Stimulated activated naive CD4-positive, alpha-beta T cell treated with Interleukin-2 at 50 U/mL for 16 hours (primary cell): ENCODE measurements at places on chromosomes 6 and 20.

- no peak for DNase-seq
Measured at GRCh38 chr6:47064274-47064673, 22.1 kb upstream of the ADGRF1 start.

DNA sequence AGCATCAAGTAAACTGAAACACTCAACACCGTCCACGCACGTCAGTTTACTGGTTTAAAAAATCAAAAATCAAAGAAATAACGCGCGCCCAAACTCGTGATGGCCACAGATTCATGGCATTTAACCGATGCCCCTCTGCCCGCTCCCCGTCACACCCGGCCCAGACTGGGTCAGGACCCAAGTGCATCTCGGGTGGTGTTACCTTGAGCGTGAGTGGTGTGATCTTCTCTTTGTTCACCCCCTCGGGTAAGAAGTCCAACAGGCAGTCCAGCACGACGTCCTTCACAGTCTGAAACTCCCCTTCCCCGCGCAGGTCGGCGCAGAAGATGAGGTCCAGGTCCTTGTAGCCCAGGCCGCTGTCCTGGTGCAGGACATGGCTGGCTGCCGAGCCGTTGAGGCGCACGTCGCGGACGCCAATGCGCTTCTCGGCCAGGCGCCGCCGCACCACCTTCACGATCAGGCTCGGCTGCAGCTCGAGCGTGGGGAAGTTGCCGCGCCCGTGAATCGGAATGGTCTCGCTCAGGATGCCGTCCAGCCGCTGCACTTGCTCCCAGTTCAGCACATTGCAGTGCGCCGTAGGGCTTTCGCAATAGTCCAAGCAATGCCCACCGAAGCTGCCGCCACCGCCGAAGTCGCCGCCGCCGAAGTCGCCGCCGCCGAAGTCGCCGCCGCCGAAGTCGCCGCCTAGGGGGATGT, 945 bp downstream of the TENT5A start:
- DNase-seq: peak; percentile 23

GRCh38 chr20:48630342-48631075, 197.3 kb downstream of the PREX1 start:
- no peak for DNase-seq

- no peak for DNase-seq
Measured at GRCh38 chr20:38815446-38815845, 9.9 kb downstream of the PPP1R16B start.
